ENCODE measurements at places on chromosomes 2 and 18. TPM values are rescaled to one million over a fixed set of nuclear protein-coding genes. Genes with fewer than 3 reads are reported as not detected.

DNA sequence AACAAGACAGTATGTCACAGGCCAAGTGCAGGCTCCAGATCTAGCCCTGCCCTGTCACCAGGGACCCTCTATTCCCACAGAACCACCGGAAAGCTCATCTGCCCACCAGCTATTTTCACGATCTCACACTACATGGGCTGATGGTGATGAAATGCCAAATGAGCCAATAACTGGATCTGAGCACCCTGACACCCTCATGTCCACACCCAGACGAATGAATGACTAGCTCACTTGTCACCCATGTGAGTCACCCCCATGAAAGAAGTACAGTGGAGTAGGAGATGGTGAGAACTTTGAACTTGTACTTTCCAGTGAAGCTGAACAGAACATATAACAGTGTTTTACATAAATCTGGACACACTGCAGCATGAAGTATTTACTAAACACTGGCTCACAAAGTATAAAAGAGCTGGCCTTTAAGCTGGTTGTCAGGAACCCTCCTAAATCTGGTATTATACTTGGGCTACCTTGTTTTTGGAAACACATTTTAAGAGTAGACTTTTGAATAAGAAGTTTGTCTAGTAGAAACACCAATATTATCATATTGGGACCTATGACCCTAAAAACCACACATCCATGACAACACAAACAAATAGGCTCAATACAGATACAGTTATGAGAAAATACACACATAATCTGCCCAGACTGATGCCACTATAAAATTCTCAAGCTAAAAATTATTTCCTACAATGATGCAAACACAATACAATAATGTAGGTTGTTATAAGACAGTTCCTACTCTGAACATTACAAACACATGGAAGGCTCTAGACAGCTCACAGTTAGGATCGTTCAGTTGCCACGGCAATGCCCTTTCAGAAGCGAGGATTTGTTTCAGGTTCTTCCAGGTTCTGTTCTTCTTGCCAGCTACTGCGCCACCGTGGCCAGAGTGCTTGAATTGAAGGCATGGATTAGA, 19.0 kb downstream of the INO80C start:
- peak; percentile 21 for DNase-seq

- DNase-seq = no peak
These were observed 612 bp downstream of the DIPK1C start for GRCh38 chr18:74456349-74457042.

The DES gene
- 4.8 TPM for total RNA-seq

GRCh38 chr2:108392029-108392428, 14.3 kb downstream of the SULT1C4 start:
- no peak for DNase-seq

- no peak for DNase-seq
These were observed 132.3 kb upstream of the NETO1 start for GRCh38 chr18:72999971-73000607.

The RESP18 gene
- total RNA-seq = 1.1 TPM

DNA sequence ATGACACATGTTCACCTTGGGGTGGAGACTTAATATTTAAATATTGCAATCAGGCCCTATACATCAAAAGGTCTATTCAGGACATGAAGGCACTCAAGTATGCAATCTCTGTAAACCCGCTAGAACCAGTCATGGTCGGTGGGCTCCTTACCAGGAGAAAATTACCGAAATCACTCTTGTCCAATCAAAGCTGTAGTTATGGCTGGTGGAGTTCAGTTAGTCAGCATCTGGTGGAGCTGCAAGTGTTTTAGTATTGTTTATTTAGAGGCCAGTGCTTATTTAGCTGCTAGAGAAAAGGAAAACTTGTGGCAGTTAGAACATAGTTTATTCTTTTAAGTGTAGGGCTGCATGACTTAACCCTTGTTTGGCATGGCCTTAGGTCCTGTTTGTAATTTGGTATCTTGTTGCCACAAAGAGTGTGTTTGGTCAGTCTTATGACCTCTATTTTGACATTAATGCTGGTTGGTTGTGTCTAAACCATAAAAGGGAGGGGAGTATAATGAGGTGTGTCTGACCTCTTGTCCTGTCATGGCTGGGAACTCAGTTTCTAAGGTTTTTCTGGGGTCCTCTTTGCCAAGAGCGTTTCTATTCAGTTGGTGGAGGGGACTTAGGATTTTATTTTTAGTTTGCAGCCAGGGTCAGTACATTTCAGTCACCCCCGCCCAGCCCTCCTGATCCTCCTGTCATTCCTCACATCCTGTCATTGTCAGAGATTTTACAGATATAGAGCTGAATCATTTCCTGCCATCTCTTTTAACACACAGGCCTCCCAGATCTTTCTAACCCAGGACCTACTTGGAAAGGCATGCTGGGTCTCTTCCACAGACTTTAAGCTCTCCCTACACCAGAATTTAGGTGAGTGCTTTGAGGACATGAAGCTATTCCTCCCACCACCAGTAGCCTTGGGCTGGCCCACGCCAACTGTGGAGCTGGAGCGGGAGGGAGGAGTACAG, 108.1 kb downstream of the XRCC5 start:
- DNase-seq = no peak

The VWA3B gene
- total RNA-seq = 1.5 TPM

DNA sequence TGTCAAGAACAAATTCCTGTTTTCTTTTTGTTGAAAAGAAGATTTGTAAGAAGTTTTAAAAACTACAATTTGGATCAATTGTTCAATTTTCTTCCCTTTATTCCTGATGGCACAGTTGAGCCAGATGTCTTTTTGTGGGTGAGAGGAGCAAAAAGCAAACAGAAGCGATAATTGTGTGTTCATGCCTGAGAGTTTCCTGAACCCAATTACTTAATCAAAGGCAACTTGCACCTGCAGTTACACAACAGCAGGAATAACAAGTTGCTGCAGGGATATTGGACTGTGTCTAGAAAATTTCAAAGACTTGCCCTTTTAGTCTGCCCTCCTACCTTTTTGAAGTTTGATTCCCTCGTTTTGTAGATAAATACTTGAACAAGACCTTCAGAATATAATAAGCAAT, 383.6 kb downstream of the DSEL start:
- no peak for DNase-seq

DNA sequence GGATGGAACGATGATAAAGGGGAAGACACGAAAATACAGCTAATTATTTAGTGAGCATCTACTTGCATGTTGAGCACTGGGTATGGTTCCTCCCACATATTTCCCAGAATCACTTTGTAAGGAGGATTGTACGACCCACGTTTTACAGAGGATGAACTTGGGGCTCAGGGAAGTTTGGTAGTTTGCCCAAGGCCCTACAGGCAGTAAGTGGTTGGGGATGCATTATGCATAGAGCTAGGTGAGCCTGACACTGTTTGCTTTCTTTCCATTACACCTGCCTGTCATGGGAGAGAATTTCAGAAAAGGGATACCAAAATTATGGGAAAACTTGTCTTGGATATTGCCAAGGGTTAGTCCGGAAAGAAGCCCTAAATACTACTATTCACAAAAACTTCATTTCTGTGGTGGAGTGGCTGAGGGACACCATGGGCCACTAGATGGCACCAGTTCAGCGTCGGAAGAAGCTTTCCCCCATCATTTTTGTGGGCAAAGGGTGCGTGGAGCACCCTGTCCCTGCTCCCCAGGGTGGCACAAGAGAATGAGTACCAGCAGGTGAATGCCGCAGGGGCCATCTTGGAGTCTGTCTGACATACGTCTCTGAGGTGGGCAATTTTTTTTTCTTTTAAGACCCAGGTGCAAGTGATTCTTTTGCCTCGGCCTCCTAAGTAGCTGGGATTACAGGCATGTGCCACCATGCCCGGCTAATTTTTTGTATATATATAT, 23.5 kb upstream of the C18orf32 start:
- no peak for DNase-seq

DNA sequence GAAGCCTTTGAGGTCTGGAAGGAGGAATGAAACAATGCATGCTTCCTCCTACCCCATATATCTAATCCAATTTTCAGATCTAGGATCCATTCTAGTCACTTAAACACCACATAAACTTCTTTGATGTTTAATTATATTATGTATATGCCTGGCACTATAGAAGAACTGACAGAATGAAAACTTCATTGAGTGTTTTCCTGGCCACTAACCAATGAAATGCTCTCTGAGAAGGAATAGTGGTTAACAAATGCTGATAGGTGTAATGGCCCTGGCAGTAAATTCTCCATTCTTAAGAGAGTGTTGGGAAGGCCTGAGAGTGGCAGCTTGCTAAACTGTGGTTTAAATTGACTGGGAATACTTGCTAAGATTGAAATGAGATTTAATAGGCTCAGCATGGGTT, 710.0 kb downstream of the LRRTM4 start:
- peak; percentile 31 for DNase-seq

The MC4R gene
- 1.3 TPM for total RNA-seq

GRCh38 chr2:149616681-149617456, 29.3 kb upstream of the MMADHC start:
- DNase-seq = no peak

DNA sequence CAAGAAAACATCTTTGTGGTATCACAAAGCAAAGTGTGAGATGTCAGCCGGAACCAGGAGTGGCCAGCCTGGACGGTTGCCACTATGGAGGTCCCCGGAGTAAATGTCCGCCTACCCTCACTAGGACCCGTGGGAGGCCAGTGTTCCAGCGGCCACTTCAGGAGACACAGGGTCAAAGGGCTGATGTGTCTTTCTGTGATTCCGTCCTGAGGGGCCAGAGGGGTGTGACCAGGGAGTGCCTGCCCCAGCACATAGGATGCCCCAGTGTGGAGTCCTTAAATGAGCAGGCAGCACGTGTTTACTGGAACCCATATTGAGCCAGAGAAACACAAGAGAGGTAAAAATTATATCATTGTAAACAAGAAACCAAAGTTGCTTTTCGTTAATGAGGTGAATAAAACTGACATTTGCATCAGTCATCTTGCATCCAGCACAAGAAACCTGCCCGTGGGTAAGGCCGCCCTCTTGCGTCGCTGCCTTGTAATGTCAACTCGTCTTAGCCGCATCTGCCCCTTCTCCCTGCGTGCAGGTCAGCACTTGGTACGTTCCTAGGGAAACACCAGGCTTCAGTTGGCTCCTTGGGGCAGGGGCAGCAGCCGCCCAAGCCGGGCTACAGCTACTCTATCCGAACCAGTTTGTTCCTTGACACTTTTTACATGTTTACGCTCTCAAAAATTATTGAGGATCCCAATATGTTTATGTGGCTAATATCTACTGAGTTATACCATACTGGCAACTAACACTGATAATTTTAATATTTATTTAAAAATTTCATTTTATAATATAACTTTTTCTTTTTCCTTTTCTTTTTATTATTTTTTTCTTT, 46.7 kb upstream of the LAPTM4A start:
- DNase-seq = no peak

The SCN1A gene
- total RNA-seq = 119 TPM

- no peak for DNase-seq
These were observed 406.2 kb downstream of the MBD2 start for GRCh38 chr18:53817976-53818950.

- DNase-seq = no peak
These were observed 87.1 kb upstream of the SLC66A3 start for GRCh38 chr2:11068079-11068741.
